Activated CD4-positive, alpha-beta T cell treated with anti-CD3 and anti-CD28 coated beads for 4 hours (primary cell): ENCODE measurements at places on chromosomes 12 and 14.

GRCh38 chr12:124653169-124653931 lies 85.9 kb upstream of the NCOR2 start:
- DNase-seq: no peak

DNA sequence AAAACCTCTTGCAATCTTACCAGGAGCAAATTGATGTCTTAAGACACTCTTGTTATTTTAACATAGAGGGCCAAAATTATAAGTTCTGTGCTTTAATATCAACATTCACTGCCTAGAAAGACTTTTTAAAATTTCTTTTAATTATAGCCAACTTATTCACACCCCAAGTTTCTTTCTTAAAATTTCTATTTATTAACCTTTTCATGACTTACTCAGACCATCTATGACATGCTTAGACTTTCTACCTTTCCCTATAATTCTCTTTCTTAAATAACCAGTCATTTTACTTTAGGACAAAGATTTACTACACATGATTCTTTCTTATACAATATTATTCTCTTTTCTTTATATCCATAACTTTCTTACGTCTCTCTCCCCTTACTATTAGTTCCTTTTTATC lies 220.4 kb downstream of the NUBPL start:
- DNase-seq: no peak

DNA sequence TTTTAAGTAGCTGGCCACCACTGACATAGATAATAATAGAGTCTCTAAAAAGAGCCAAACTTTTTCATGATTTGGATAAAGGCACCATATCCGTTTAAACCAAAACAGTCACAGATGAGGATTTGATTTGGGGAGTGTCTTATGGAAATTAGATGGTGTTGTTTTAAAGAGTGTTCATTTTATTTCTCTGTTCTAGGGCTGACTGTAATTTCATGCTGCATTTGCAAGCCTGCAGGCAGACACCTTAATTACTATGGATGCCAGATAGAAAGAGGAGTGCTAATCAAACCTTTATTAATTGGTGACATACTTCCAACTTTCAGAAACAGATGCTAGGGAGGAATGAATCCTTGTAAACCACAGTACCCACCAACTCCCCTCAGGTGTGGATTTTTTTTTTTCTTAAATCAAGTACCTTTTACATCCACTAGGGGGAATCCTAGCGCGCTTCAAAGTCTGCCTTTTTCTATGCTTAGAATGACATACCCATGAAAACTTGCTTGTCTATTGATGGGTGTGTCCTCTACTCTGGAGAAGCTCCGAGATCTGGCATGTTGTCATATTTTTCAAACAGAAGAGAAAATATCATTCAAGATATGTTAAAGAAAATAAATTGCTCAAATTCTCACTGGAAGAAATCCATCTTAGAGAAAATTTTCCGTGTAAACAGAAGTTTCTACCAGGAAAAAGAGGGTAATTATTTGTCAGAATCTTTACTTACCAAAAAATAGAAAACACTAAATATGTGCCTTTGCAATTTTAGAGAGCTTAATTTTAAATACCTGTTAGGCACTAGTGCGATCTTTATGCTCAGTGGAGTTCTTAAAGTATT lies 14.2 kb upstream of the PLXNC1 start:
- peak; percentile 32 for DNase-seq

DNA sequence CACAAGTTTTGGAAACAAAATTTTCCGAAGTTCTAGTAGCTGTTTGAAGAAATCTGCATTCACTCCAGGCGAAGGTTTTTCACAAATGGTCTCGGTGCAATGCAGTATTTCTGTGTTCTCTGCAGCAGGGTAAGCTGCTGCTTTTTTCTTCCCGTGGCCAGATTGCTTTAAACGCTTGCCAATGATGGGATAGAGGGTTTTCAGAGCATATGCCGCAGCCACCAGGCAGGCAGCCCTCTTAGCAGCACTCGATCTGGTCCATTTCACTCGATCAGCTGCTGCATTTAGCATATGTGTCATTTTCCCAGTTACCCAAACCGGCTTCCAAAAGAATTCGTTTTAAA lies 315 bp downstream of the ABCD2 start:
- no peak for DNase-seq

DNA sequence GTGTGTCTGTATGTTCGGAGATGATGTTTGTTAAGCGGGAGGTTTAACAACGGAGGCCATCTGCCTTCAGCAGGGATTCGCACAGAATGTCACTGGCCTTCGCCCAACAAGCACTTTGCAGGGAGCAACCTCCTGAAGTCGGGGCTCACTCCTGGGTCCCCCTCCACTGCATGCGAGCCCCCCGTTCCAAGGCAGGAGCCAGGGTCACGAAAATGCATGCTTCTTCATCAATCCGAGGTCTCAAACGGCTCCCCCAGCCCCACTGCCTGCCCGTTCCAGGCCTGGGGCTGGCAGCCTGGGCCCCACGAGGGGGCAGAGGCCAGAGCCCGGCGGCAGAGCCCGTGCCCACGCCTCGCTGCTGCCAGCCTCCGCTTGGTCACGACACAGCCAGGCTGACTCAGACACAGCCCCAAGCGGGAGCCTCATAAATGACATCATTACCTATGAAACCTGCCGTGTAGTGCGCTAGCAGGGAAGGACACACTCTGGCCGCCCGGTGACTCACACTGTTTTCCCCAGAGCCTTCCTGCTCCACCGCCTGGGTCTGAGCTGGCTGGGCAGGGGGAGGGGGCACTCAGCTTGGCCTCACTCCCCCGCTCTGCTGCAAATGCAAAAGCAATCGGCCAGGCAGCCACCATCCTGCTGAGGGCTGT lies 169.5 kb upstream of the RTL1 start:
- DNase-seq: no peak

DNA sequence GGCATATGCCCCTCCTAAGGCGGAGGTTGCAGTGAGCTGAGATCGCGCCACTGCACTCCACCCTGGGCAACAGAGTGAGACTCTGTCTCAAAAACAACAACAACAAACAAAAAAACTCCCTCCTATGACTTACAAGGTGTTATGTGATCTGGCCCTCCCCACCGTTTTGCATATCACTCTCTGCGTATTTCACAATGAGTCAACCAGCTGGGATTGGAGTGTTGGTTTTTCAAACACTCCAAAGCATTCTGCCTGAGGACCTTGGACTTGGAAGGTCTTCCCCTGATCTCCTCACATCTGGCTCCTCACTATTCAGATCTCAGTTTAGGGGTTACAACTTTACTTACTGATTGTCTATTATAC lies 14.0 kb downstream of the MANSC1 start:
- DNase-seq: no peak

GRCh38 chr14:73943083-73943482 lies 6.8 kb downstream of the FAM161B start:
- DNase-seq: no peak

DNA sequence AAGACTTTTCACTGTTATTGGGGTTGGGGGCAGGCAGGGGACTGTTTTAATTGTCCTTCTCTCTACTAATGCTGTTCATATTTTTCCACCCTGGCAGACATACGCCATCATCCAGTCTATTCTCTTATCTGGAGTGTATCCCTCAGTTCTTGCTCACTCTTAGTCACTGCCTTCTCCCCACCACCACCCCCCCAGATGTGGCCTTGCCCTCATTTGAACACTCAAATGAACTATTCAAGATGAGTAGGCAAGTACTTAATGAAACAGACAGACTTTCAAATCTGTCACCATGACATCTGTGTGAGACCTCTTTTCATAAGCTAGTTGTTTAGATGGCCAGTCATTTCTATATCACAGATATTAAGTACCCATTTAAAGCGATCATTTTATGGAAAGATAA lies 10.1 kb downstream of the NUDT4 start:
- peak; percentile 25 for DNase-seq

DNA sequence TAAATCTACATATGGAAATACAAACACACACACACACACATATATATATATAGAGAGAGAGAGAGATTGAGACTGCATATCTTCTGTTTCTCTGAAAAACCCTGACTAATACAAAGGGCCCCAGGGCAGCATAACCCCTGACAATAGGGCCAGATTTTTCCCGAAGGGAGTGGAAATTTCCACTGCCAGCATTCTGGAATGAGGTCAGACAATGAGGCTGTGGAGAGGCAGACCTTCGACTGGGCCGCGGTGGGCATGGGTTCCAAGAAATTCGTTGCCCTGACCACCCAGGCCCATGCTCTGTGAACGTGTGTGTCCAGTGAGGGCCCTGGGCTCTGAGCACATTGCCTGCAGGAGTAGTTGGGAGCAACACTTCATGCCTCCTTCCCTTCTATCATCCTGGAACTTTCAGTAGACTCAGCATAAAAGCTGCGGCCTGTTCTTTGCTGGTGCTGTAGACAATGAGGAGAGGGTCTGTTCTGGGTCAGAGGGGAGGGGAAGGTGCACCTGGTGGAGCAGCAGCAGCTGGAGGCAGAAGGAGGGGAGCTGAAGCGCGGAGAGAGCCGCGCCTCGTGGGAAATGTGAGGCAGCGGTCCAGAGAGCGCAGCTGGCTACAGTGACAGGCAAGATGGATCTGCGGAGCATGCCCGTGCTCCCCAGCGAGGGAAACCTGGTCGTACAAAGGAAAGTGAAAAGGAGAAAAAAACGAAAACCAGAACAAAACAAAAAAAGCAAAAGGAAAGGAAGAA lies 25.6 kb upstream of the CCDC60 start:
- DNase-seq: no peak

DNA sequence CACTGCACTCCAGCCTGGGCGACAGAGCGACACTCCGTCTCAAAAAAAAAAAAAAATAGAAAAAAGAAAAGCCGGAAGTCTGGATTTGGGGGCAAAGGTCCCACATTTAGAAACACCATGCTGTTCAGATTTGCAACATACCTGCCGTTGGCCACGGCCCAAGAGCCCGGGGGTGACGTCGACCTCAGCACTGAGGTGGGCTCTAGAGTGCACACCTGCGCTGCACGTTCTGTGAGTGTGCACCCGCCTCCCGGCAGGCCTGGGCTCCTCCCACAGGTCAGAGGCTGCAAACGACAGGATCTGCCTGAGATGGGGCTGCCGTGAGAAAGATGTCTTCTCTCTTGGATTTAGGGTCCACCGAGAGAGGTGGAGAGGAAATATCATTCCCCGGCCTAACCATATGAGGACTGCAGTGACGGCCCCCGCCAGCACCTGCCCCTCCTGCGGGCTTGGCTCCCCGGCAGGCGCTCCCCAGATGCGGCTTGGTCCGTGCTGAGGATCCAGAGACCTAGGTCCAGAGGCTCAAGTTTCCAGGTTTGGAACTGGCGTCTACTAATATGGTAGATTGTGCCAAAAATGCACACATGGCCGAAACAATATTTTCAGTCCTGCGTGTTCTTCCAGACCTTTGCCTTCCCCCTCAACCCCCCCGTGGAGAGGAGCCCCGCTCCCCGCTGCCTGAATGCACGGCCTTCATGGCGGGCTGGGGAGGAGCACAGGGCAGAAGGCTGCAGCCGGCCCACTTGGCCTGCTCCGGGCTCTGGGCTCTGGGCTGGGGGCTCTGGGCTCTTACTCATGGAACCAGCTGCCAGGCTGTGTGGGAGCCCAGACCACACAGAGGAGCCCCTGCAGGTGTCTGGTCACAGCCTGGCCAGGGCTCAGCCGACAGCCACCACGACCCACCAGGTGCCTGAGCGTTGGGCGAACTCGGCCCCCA lies 58.8 kb upstream of the FBRSL1 start:
- DNase-seq: no peak

GRCh38 chr14:74962493-74962892 lies 7.1 kb upstream of the PGF start:
- no peak for DNase-seq

- no peak for DNase-seq
These were observed 73.1 kb upstream of the AMN1 start for GRCh38 chr12:31801872-31802271.

DNA sequence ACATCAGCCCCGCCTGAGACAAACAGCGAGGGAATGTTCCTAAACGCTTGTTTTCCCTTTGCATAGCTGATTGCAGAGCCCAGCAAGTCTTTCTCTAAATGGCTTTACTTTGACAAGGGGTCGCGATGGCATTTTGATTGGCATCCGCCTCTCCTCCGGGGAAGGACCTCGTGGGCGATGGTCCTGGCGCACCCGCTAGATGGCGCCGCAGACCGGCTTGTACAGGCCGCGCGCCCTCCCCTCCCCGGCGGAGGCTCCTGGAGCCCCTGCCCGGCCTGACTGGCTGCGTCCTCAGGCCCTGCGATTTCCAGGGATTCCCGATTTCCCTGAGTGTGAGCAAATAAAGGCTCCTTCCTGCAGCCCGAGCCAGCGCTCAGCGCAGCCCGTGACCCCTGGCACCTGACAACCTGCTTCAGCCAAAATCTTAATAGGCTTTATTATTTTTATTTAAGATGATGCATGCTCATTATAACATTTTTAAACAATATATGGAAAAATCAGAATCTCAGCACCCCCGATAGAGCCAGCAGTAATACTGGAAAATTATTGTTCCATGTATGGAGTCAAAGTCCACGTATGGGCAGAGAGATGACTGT lies 468.3 kb downstream of the AACS start:
- DNase-seq: no peak

DNA sequence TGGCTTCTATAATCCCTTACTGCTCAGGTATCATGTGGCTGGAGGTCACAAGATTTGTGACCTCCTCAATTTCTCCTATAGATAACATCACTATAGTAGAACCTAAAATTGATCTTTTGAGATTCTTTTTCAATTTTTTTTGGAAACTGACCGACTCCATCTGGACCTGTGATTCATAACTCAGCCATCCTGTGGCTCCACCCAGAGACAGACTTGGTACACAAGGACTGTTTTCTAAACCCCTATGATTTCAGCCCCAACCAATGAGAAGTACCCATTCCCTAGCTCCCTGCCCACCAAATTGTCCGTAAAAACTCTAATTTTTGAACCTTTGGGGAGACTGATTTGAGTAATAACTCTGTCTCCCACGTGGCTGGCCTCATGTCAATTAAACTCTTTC lies 148.9 kb downstream of the SYT10 start:
- no peak for DNase-seq

- DNase-seq: no peak
These were observed 4.0 kb downstream of the THTPA start for GRCh38 chr14:23559926-23560520.

- DNase-seq: no peak
These were observed 88.6 kb downstream of the EPS8 start for GRCh38 chr12:15700595-15700994.

DNA sequence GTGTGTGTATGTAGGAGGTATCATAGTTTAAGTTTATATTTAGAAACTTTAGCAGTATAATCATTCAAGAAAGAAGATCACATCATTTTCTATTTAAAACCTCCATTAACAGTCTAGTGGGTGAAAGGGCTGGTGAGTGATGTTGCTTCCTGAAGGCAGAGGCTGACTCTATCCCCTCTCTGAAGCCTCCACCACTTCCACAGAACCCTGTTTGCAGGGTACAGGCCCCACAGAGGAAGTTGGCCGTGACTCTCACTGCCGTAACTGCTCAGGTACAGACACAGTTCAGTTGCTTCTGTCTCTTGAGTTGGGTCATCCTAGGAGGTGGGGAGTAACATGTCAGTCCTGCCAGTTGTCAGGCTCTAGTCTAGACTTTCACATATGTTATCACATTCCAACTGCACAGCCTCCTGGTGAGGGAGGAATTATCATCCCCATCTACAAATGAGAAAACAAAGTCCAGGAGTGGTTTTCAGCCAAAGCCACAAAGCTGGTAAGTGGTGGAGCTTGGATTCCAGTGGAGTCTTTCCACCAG lies 31.5 kb downstream of the CFL2 start:
- no peak for DNase-seq

GRCh38 chr12:107467716-107468115 lies 217.9 kb upstream of the PWP1 start:
- DNase-seq: no peak

GRCh38 chr14:51398898-51399297 lies 158.9 kb downstream of the TMX1 start:
- no peak for DNase-seq

- no peak for DNase-seq
These were observed 151.1 kb upstream of the RTL1 start for GRCh38 chr14:101054671-101055070.
